ENCODE measurements at places on chromosomes 1 and 21.

GRCh38 chr1:36920371-36920770 lies 113.9 kb downstream of the GRIK3 start:
- peak; percentile 60 for DNase-seq

DNA sequence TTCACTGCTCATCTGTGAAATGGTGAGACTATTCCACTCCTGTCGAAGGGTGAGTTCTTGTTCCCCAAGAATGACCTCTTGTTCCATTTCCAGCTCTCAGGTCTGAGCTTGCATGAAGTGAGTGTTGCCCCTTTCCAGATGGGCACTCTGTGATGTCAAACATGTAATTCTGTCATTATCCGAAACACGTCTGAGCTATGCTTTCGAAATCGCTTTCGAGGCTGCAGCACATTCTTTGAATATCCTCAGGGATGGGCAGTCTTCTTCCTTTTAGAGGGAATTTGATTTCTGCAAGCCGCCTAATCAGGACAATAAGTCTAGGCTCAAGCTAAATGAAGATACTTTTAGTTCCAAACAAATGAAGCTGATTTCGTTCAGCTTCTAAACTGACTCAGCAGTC lies 15.1 kb downstream of the NFASC start:
- DNase-seq = no peak

DNA sequence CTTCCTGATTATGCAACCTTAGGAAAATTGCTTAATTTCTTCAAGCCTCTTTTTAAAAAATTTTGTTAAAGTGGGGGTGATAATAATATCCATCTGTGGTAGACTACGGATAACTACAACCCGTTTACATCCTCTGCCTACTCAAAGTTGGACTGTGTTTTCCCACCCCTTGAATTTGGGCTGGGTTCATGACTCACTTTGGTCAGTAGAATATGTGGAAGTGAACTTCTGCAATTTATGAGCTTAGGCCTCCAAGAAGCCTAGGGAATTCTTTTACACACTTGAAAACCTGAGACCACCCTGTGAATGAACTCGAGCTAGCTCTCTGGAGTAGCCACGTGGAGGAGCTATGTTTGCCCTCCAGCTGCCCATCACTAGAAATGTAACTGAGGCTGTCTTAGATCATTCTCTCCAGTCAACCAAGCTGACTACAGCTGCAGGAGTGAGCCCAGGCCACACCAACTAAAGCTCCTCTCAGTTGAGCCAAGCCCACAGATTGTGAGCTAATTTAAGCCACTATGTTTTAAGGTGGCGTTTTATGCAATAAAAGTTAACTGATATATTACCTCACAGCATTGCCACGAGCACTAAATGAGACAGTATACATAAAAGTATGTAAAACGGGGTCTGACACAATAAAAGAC lies 29.6 kb upstream of the CACHD1 start:
- DNase-seq = no peak

GRCh38 chr1:229822026-229822425 lies 196.0 kb downstream of the URB2 start:
- no peak for DNase-seq

DNA sequence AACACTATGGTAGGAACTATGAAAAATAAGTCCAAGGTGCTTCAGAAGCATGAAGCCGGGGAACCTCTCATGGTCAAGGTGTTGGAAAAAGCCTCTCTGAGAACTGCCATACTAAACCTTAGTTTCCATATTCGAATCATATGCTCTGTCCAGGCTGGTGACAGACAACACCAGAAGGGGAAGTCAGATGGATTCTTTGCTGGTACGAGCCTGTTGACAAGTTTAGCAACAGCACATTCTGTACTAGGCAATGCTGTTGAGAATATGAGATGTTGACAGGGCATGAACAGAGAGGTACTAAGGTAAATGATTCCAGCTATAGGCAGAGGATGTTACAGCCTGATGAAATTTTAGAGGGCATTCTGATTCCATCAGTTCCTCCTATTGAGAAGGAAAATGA lies 461.3 kb upstream of the ZRANB2 start:
- DNase-seq = no peak

GRCh38 chr1:167429612-167430011 lies 88.7 kb downstream of the CD247 start:
- DNase-seq = no peak

- DNase-seq = no peak
Observed at GRCh38 chr1:206924592-206925105, 2.9 kb upstream of the FCMR start.

- no peak for DNase-seq
Observed at GRCh38 chr1:64744492-64745180, at the start of gene RAVER2. RAVER2 (plus strand) TSS chr1:64745075; CDS start chr1:64745173, 98 bp downstream.

GRCh38 chr1:100267284-100267683 lies 1.3 kb downstream of the RTCA start:
- DNase-seq = no peak

- DNase-seq = no peak
Observed at GRCh38 chr21:36800734-36801133, 101.8 kb downstream of the SIM2 start.

DNA sequence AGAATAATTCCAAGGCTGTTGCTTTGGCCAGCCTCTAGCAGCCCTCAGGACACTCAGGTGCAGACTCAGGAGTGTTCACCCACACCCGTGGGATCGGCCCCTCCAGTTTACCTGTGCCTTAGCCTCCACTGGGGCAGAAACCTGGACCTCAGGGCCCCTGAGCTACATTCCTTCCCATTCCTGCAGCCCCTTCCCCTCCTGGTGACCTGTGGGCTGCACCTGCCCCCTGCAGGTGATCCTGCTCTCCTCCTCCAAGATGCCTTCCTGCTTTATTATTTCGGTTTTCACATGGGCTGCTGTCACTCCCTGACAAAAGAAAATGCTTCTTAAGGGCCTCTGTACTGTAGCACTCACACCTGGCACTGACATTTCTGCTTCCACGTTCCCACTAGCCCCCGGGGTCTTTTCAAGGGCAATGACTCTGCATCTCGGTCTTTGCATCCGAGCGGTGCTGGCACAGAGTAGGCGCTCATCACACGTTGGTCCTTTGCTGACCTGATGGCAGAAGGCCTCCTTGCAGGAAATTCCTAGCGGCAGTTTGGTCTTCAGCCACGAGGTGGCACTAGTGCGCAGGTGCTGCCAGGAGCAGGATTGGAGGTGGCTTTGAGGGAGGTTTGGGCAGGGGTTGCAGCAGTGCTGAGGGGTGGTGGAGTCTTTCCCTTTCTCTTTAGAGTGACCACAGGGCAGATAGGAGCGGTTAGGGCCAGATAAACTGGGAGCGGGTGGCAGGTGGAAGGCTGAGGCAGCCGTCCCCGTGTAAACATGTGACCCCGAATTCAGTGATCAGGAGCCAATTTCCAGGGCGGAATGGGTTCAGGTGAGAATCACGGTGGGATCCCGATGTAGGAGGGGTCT lies 25.3 kb upstream of the ETV3 start:
- no peak for DNase-seq

DNA sequence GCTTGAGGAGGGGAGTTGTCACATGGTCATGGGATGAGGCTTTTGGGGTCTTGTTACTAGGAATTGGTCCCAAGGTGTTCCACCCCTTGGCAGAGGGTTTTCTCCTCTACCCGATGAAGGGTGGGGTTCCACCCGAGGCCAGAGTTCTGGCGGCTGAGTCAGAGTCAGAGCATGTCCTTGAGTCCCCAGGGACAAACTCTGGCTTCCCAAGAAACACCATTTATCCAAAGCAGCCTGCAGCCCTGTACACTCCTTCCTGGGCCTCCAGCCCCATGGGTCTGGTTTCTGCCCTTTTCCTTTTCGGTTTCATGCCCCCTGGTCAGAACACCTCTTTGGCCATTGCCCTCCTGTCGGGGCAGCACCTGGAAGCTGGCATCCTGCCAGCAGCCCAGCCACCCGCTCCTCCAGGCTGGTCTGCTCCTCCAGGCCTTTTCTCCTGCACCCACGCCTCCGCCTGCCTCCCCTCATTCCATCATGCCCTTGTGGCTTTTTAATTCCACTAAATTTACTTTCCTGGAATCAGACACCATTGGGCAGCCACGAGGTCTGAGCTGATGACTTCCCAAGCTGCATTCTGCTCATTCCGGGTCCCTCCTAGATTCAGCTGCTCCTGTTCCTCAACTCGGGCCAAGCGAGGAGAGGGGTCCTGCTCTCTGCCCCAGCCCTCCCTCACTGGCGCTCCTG lies 301.7 kb upstream of the VAMP3 start:
- DNase-seq = no peak

DNA sequence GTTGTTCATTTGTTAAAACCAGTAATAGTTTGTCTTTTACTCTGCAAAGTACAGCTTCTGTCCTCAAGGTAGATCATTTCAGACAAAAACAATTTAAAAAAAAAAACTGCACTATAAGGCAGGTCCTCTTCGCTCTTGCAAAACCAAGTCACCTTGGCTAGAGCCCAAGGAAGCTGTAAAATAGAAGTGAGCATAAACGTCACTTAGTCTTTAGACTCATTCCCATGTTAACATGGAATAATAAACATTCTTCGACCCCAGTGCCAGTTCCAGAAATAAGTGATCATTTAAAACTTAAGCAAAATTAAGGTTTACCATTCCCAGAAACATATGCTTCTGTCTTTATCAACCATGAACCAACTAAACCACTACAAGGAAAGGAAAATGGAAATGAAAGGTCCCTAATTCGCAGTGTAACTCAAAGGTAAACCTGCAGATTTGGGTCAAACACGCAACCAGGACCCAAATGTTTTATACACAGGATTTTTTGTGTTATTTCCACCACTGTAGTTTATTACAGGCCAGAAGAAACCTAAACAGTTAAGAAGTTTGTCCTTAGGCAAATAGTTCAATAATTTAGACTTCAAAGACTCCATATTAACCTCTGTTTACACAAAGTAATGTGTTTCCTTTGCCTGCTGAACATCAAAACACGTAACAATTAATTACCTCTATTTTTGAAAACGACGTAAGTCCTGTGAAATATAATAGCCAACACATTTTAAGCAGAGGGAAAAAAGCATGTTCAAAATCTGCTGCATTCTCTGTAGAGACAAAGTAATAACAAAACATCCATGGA lies 54.6 kb downstream of the TGFBR3 start:
- no peak for DNase-seq

- no peak for DNase-seq
Observed at GRCh38 chr21:45050345-45050796, 24.0 kb upstream of the ADARB1 start.

GRCh38 chr1:18989176-18989799 lies 32.8 kb upstream of the IFFO2 start:
- DNase-seq = no peak

DNA sequence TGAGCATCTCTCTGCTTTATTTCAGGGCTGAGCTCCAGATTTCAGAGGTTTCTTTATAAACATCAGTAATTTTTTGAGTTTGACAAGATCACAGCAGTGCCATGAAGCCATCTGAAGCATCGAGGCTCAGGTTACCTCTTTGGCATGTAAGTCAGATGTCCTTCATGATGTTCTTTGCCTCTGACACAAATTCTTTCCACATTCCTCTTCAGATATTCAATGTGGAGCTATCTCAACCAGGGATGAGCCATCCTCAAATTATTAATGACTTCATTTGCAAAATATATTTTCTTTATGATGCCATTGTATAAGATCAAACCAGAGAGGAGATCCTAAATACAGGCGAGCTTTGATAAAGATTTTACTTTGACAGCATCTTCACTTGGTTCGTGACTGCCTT lies 256.7 kb downstream of the COL11A1 start:
- DNase-seq = no peak

GRCh38 chr1:229227298-229227919 lies 43.5 kb upstream of the RAB4A start:
- no peak for DNase-seq

DNA sequence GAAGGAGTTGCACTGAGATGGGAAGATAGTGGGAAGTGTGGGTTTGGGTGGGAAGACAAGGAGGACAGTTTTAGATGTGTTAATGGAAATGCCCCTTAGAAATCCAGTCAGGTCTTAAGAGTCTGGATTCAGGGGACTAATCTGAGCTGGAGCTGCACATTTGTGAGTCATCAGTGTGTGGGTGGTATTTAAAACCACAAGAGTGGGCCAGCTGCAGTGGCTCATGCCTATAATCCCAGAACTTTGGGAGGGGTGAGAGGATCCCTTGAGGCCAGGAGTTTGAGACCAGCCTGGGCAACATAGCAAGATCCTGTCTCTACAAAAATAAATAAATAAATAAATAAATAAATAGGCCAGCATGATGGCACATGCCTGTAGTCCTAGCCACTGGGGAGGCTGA lies 40.9 kb upstream of the SLC6A9 start:
- no peak for DNase-seq

- no peak for DNase-seq
Observed at GRCh38 chr1:220544901-220545303, 17.0 kb downstream of the MARK1 start.

DNA sequence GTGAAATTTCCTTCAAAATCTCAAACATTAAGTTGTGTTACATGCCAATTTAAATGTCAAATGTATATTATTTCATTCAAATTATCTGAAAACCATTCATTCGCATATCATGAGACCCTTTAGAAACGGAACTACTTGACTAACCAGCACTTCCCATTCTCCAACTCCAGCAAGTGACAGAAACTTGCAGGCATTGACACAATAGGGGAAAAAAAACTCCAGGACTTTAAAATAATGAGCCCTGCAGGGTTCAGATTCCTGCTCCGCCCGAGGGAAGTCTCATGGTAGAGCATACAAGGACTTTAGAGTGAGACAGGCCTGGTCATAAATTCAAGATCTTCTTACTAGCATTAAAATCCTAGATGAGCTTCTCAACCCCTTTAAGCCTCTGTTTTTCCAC lies 138.9 kb downstream of the NR5A2 start:
- no peak for DNase-seq

DNA sequence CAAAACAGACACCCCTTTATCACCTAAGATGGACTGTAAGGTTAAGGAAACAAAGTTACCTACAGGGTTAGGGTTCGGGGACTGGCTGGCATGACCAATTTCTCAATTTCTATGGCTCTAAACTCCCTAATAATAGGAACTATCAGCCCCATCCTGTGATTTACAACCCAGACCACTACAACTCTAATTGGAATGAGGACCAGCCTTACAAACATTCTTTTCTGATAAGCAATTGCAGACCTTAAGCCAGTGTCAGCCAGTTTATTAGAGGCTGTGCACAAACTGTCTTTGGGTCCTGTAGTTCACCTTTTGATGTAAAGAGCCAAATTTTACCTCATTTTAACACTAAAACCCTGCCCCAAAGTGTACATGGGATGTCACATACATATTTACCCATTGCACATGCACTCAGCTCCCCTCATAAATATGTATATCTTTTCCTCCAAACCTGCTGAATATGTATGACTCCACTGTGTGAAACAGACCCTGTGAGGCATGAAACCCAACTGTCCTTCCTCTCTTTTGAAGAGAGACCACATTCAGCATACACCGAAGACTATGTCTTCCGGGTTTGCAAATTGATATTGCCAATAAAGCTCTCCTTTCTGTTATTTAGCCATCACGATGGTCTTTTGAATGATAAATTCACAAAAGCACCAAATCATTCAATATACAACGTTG lies 7.3 kb upstream of the APP start:
- DNase-seq = no peak

All from vagina (tissue), 2 donors.